ENCODE measurements at places on chromosomes 2 and 18. TPM values are rescaled to one million over a fixed set of nuclear protein-coding genes. Genes with fewer than 3 reads are reported as not detected.

Gene MSH2
- total RNA-seq, result 14.0 TPM

Gene CD207
- not detected for total RNA-seq

Gene ACADL
- total RNA-seq, result 1.00 TPM

Gene ELMOD3
- total RNA-seq, result 25.6 TPM

Gene MLPH
- total RNA-seq, result 1.4 TPM

Gene EVA1A
- total RNA-seq, result 5.1 TPM

Gene MSTN
- total RNA-seq, result under 0.01 TPM

Gene PRSS56
- total RNA-seq, result not detected

Gene CDK15
- total RNA-seq, result not detected

Gene IL1R1
- 22.9 TPM for total RNA-seq

Gene ALPG
- total RNA-seq, result not detected

Gene HNRNPA3
- total RNA-seq, result 54.8 TPM

Gene FSIP2
- 1.00 TPM for total RNA-seq

Gene ALPP
- total RNA-seq, result not detected

Gene MDH1B
- total RNA-seq, result 0.28 TPM

Gene CXXC1
- 39.6 TPM for total RNA-seq

Gene FTCDNL1
- 2.3 TPM for total RNA-seq

Gene CERKL
- 0.36 TPM for total RNA-seq

Gene APCDD1
- total RNA-seq, result not detected

Gene COL6A3
- total RNA-seq, result under 0.01 TPM

Gene RNF144A
- total RNA-seq, result 1.1 TPM

Gene DNPEP
- 59.5 TPM for total RNA-seq

Gene RSAD2
- total RNA-seq, result 1.1 TPM

Gene RUFY4
- total RNA-seq, result not detected

Gene IL1RL2
- 3.1 TPM for total RNA-seq

Gene RND3
- 354 TPM for total RNA-seq

Gene RPRM
- not detected for total RNA-seq

Gene ADCYAP1
- not detected for total RNA-seq

Gene NAT8
- not detected for total RNA-seq

Gene AOX1
- total RNA-seq, result 7.5 TPM

Gene DSG2
- 557 TPM for total RNA-seq

Gene WDR35
- total RNA-seq, result 6.5 TPM

Gene CCDC88A
- 23.5 TPM for total RNA-seq

Gene PLGLB1
- 0.34 TPM for total RNA-seq

Gene ARL6IP6
- total RNA-seq, result 30.8 TPM

Gene SLC40A1
- total RNA-seq, result 5.0 TPM

Gene FOXI3
- not detected for total RNA-seq

Gene GKN1
- not detected for total RNA-seq

Gene VRK2
- total RNA-seq, result 49.1 TPM

Gene SPATA3
- not detected for total RNA-seq

Gene CYBRD1
- 8.9 TPM for total RNA-seq
